Dorsolateral prefrontal cortex (tissue), 122 donors: ENCODE measurements at places on chromosomes 16 and 17. TPM values are rescaled to one million over a fixed set of nuclear protein-coding genes. Genes with fewer than 3 reads are reported as not detected.

The WNT9B gene
- 3.1 TPM for total RNA-seq

The ABCA6 gene
- 46.6 TPM for total RNA-seq

The CTRB2 gene
- total RNA-seq: not detected

The KAT7 gene
- 102 TPM for total RNA-seq

The SLC39A11 gene
- 86.9 TPM for total RNA-seq

The ASB16 gene
- total RNA-seq: 0.91 TPM

The TSR1 gene
- 20.6 TPM for total RNA-seq

The PPP1R27 gene
- total RNA-seq: not detected

The ZMYND15 gene
- total RNA-seq: 2.7 TPM

The TBC1D3D gene
- 1.4 TPM for total RNA-seq

The ZACN gene
- total RNA-seq: not detected

The TPSAB1 gene
- total RNA-seq: not detected

The ZNF385C gene
- total RNA-seq: 1.1 TPM

The CNP gene
- total RNA-seq: 768 TPM
